Fibroblast of the aortic adventitia (primary cell): ENCODE measurements at places on chromosomes 3 and 15. TPM values are rescaled to one million over a fixed set of nuclear protein-coding genes. Genes with fewer than 3 reads are reported as not detected.

Gene PLXND1
- total RNA-seq = 31.4 and 76.3 TPM in 2 replicates

Gene OR5K2
- total RNA-seq = not detected in 2 replicates

Gene VPS8
- total RNA-seq = 56.6 and 83.7 TPM in 2 replicates

Gene TRPM1
- not detected in 2 replicates for total RNA-seq

Gene HRH1
- 7.4 and 20.6 TPM in 2 replicates for total RNA-seq

Gene HEXA
- 89.0 and 210 TPM in 2 replicates for total RNA-seq

Gene CCR5
- total RNA-seq = not detected in 2 replicates

Gene SAMMSON
- not detected in 2 replicates for total RNA-seq

Gene GHSR
- not detected in 2 replicates for total RNA-seq

Gene CD47
- total RNA-seq = 113 and 191 TPM in 2 replicates

Gene WDR72
- total RNA-seq = not detected in 2 replicates

Gene RASGRP1
- total RNA-seq = 0.09 TPM in 1 of 2 replicates, not detected in the other

Gene NANOGP8
- total RNA-seq = 0.81 TPM in 1 of 2 replicates, not detected in the other

Gene DPPA2
- total RNA-seq = not detected in 2 replicates

Gene GOLGA8S
- under 0.01 TPM in 1 of 2 replicates, not detected in the other for total RNA-seq

Gene RPUSD3
- total RNA-seq = 21.3 and 25.8 TPM in 2 replicates

Gene CCR9
- total RNA-seq = not detected in 2 replicates

Gene GPR160
- total RNA-seq = 0.90 TPM in 1 of 2 replicates, not detected in the other

Gene CPLX3
- not detected in 2 replicates for total RNA-seq

Gene ITGB5
- 308 and 429 TPM in 2 replicates for total RNA-seq

Gene XCR1
- total RNA-seq = not detected in 2 replicates

Gene SPSB4
- not detected in 2 replicates for total RNA-seq

Gene GPR176
- 49.7 and 160 TPM in 2 replicates for total RNA-seq

Gene MYH15
- total RNA-seq = 0.99 and 1.6 TPM in 2 replicates

Gene NOP10
- 27.4 and 285 TPM in 2 replicates for total RNA-seq

Gene GATA2
- 5.5 and 9.3 TPM in 2 replicates for total RNA-seq

Gene STRA6
- 0.18 and 0.25 TPM in 2 replicates for total RNA-seq

Gene NR1D2
- total RNA-seq = 53.0 and 77.3 TPM in 2 replicates

Gene GPR15
- total RNA-seq = not detected in 2 replicates

Gene SKIL
- total RNA-seq = 25.3 and 60.7 TPM in 2 replicates

Gene PIERCE2
- 6.6 TPM in 1 of 2 replicates, not detected in the other for total RNA-seq

Gene IL20RB
- total RNA-seq = 3.9 and 4.6 TPM in 2 replicates

Gene SLC15A2
- 0.18 and 0.25 TPM in 2 replicates for total RNA-seq

Gene SCG5
- total RNA-seq = 11.7 and 16.7 TPM in 2 replicates

Gene BOC
- total RNA-seq = 16.9 and 25.9 TPM in 2 replicates

Gene ALDH1A3
- 189 and 197 TPM in 2 replicates for total RNA-seq

Gene GPR149
- not detected in 2 replicates for total RNA-seq

Gene TRMT10C
- 26.2 and 32.5 TPM in 2 replicates for total RNA-seq

Gene ABI3BP
- total RNA-seq = 83.2 and 108 TPM in 2 replicates
